ENCODE measurements at places on chromosomes 5 and 9. TPM values are rescaled to one million over a fixed set of nuclear protein-coding genes. Genes with fewer than 3 reads are reported as not detected.

SLC36A3 gene
- total RNA-seq: not detected

RASGRF2 gene
- total RNA-seq: 29.5 TPM

PCDHB9 gene
- 1.6 TPM for total RNA-seq

ZDHHC11 gene
- 16.6 TPM for total RNA-seq

DOCK8 gene
- 2.0 TPM for total RNA-seq

VCP gene
- total RNA-seq: 375 TPM

LTC4S gene
- 2.2 TPM for total RNA-seq

SLC45A2 gene
- not detected for total RNA-seq

WDR38 gene
- not detected for total RNA-seq

ORM2 gene
- total RNA-seq: 0.90 TPM

PDE8B gene
- total RNA-seq: 1.1 TPM

CYLC2 gene
- total RNA-seq: not detected

GABRA1 gene
- 17.3 TPM for total RNA-seq

PDZD2 gene
- 6.8 TPM for total RNA-seq

SLIT3 gene
- 0.86 TPM for total RNA-seq

FLT4 gene
- total RNA-seq: 7.7 TPM

CMYA5 gene
- total RNA-seq: 0.65 TPM

PTGES gene
- 3.2 TPM for total RNA-seq

FOXD4L4 gene
- not detected for total RNA-seq

TICAM2 gene
- 0.67 TPM for total RNA-seq

EPB41L4A gene
- 4.6 TPM for total RNA-seq

GFPT2 gene
- 143 TPM for total RNA-seq

C5orf58 gene
- total RNA-seq: 1.6 TPM

DDX4 gene
- not detected for total RNA-seq

RRAGA gene
- 46.2 TPM for total RNA-seq

IFNA21 gene
- not detected for total RNA-seq

GDF9 gene
- total RNA-seq: not detected

PCDHGC4 gene
- total RNA-seq: 2.4 TPM

TMEM174 gene
- total RNA-seq: not detected

TAF1L gene
- not detected for total RNA-seq
